ENCODE measurements at places on chromosomes 1 and 21. TPM values are rescaled to one million over a fixed set of nuclear protein-coding genes. Genes with fewer than 3 reads are reported as not detected.
A peak's percentile ranks its signal among the peaks of the same experiment; 100 is the strongest.

RUNX1 gene
- 0.52 TPM for total RNA-seq

AK5 gene
- 5.9 TPM for total RNA-seq

DFFA gene
- 85.5 TPM for total RNA-seq

AGBL4 gene
- total RNA-seq: 2.9 TPM

RNF186 gene
- total RNA-seq: 1.0 TPM

NUF2 gene
- total RNA-seq: 4.3 TPM

PDZK1 gene
- 0.46 TPM for total RNA-seq

GCSAML gene
- 0.19 TPM for total RNA-seq

CD160 gene
- total RNA-seq: 0.71 TPM

LRRC38 gene
- total RNA-seq: 0.19 TPM

B3GALT5 gene
- 1.0 TPM for total RNA-seq

AMY1B gene
- not detected for total RNA-seq

DCDC2B gene
- total RNA-seq: 1.1 TPM

MATN1 gene
- 0.86 TPM for total RNA-seq

TMCC2 gene
- total RNA-seq: 24.3 TPM

DNA sequence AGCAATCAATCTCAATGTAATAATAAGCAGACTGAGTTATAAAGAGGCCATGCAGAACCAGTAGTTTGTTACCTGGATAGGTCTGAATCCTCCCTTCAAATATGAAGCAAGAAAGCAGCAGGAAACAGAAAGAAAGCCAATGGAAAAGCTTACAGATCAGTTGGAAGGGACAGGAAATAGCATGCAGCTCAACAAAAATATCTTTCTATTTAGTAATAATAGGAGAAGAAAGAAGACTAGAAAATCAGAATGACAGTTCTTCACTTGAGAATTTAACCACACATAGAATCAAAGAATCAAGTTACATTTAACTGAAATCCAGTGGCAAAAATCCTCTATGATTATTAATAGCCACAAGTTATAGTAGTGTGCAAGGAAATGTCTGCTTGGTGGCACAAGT, 194.4 kb downstream of the EIF4G3 start:
- no peak for ATAC-seq

GRCh38 chr1:161973924-161974845, 49.5 kb downstream of the OLFML2B start:
- no peak for ATAC-seq

- no peak for ATAC-seq
These were observed 97.4 kb upstream of the ADGRL2 start for GRCh38 chr1:81703391-81703755.

- ATAC-seq: no peak
These were observed 534.5 kb downstream of the USP25 start for GRCh38 chr21:16264319-16264718.

DNA sequence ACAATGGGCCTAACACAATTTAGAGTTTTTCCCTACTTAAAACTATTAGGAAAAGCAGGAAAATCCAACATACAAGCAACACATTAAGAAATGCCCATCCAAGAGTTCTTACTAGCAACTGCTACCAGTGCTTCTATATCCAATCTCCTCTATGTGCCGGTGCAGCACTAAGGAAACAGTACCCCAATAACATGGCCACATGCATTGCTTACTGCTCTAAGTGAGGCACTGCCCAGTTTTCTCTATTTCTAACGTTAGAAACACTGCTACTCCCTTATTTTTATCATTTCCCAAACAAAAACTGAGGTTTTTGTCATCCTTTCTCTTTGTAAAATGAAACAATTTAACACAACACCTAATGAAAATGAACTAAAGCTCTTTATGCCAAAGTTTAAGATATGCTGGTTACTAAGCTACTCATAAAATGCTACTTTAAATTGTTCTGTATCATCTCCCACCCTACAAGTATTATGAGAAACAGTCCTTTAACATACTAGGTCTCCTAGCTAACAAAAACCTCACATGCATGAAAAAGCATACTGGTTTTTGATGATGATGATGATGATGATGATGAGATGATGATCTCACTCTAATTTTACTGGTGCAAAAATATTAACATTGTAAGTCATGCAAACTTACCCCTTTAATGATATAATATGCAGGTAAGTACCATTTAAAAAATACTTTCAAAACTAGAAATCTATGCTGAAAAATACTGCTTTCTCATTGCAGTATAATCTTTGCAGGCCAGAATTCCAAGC, 90.7 kb upstream of the TTC39A start:
- peak; percentile 63 for ATAC-seq

GRCh38 chr1:192913683-192914082, 104.8 kb downstream of the RGS2 start:
- peak; percentile 98 for ATAC-seq

- no peak for ATAC-seq
These were observed 54.2 kb upstream of the SSBP3 start for GRCh38 chr1:54460351-54460750.

DNA sequence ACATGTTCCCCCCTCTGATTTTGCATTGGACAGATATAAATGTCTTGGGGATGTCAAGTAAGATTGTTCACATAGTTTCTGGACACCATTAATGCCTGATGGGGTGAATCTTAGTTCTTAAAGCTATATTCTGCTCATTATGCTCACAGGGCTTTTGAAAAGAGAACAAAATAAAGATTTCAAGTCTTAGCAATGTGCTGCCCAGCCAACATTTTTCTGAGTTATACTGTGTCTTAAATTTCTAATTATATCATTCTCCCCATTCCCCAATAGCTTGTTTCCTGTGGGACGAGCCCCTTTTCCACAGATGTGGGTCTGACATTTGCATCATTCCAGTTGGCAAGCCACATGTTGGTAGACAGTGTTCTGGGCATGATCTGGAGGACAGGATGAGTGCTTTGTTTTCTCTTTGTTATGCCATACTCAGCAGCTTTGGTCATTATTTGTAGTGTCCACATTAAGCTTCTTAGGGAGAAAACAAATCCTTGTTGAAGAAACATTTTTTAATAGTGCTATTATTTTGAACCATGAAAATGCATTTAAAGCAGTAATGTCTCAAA, 32.8 kb downstream of the MTARC1 start:
- no peak for ATAC-seq

GRCh38 chr1:65882076-65882475, 89.4 kb downstream of the PDE4B start:
- ATAC-seq: no peak

DNA sequence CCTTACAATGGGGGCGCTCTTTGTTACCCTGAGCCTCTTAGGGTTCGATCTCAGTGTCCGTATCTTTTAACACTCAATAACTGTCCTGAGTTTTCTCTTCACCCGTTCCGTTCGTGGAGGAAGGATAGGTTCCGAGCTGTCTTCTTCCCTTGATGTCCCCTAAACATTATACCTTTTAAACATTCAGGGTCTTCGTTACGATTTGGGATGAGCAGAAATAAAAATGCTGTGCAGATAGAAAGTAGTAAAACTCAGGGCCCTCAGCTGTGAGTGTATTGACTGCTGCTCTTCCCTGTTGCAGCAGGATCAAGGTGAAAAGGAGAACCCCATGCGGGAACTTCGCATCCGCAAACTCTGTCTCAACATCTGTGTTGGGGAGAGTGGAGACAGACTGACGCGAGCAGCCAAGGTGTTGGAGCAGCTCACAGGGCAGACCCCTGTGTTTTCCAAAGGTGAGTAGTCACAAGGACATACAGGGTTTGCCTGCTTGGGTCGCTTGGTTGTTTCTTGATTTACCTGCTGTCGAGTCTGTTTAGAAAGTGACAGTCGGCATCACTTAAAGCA, 784 bp downstream of the RPL11 start:
- no peak for ATAC-seq

DNA sequence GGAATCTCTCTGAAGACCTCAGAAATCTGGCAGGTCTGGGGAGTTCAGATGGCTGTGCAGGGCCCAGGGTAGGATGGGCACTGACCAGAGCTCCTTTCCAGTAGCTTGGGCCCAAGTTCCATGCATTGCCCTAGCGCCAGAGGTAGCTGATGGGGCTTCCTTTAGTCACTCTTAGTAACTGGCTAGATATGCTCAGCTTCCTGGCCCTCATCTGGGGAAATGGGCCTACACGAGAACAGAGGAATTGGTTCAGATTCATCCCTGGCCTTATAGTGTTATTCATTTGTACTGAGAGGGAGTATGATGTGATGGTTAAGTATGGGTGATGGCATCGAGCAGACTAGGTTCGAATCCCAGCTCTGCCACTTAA, 15.5 kb upstream of the PSMB2 start:
- ATAC-seq: no peak

DNA sequence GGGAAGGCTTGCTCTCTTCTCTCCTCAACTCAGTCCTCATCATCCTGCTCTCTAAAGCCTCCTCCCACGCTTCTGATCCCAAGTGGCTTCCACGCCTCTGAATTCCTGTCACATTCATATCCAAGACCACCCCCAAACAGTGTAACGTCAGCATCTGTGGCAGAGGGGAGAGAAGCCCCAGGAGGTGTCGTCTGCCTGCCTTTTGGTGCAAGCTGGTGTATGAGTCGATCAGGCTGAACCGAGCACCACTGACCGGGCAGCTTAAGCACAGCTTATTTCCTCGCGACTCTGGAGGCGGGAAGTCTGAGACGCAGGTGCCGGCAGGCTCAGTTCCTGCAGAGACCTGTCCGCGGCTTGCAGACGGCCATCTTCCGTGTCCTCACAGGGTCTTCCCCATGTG, 123.8 kb upstream of the RAB4A start:
- ATAC-seq: no peak

GRCh38 chr21:44881198-44881872, 7.8 kb upstream of the PTTG1IP start:
- ATAC-seq: no peak

DNA sequence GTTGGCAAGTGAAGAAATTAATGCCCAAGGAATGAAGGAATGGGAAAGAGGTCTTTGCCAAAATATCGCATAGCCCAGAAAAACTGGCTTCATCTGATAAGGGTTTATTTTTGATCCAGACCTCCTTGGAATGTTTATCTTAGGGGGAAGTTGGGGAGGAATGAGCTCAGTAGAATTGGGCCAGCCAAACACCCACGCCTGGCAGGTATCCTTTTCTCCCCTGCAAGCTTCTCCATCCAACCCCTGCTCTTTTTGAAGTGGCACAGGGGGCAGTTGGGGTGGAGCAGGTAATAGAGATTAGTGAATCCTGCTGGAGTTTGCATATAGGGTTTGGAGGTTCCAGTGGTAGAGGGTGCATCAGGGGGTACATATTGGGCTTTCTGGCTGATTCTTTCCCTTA, 21.1 kb downstream of the INTS3 start:
- ATAC-seq: no peak

- no peak for ATAC-seq
These were observed 6.1 kb downstream of the FAM3B start for GRCh38 chr21:41322496-41323382.

GRCh38 chr1:156489166-156489934, 11.2 kb downstream of the MEF2D start:
- peak; percentile 86 for ATAC-seq

Data from motor neuron (in vitro differentiated cells).